ENCODE measurements at places on chromosomes 5 and 9.

GRCh38 chr5:179530069-179530998, 20.0 kb upstream of the RUFY1 start:
- no peak for DNase-seq

- DNase-seq = no peak
These were observed 43.4 kb upstream of the SPINK5 start for GRCh38 chr5:148020257-148020988.

DNA sequence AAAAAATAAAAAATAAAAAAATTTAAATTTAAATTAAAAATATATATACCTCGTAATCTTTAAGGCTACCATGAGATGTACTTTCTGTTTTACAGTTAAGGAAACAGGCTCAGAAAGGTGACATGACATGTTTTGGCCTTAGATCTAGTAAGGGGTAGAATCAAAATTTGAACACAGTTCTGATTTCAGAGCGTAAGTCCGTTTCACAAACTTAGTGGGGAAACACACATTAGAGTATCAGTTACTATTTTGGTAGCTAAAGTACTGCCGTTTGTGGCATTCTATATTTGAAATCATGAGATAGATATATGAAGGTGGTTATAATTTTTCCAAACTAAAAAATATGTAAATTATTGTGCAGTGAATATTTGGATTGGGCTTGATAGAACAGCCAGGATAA, 186.2 kb downstream of the DENND1A start:
- DNase-seq = no peak

DNA sequence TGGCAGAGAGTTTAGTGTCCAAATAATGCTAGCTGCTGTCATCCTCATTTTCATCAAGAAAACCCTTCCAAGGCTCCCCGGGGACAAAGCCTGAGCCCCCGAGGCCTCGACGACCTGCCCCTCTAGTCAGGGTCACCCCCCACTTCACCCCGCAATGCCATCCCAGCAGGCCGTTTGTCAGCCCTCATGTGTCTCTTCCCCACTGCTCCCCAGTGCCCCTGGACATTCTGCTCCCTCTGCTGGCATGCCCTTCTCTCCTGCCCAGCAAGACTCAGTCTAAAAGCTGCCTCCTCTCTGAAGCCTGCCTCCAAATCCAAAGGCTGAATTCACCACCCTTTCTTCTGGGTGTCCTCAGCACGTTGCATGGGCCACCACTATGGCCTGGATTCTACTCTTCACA, 59.3 kb downstream of the PAX5 start:
- no peak for DNase-seq

DNA sequence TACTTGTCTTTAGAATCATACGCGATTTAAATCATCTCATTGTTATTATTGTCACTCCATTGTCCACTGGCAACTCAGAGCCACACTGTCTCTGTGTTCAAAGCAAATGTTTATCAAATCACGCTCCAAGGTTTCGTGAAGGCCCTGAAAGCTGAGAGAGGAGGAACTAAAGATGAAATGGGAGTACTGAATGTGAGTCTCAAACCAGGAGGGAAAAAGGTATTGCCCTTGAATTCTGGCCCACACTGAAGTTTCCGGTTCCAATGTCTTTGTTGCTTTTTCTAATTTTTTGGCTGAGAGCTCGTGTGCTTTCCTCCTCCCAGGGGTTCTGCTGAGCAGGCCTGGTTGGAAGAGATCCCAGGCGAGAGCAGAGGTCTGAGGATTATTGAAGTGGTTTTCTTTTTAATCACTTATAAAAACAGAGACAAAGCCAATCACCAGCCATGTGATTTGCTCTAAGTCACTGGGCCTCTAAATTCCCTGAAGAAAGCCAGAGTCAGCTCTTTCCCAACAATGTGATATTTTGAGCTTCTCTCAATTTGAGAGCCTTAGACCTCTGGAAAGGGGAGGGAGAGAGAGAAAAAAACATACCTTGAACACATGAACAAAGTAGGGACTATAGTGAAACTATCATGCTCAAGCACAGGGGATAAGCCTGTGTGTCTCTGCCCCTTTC, 420.8 kb upstream of the GRAMD2B start:
- no peak for DNase-seq

DNA sequence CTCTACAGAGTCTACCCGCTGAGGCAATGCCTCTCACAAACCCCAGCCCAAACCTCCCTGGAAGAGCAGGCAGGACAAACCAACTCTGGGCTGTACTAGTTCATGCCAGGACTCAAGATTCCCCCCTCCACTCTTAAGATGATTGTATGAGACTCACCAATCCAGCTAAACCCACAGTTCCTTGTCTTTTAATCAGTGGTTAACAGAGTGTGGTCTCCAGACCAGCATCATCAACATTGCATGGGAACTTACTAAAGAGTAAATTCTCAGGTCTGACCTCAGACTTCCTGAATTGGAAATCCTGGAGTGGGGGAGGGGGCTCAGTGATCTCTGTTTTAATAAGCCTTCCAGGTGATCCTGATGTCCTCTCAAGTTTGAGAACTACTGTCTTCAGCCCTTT, 240.9 kb downstream of the GAS1 start:
- DNase-seq = no peak
